ENCODE measurements at places on chromosomes 12 and 14.

DNA sequence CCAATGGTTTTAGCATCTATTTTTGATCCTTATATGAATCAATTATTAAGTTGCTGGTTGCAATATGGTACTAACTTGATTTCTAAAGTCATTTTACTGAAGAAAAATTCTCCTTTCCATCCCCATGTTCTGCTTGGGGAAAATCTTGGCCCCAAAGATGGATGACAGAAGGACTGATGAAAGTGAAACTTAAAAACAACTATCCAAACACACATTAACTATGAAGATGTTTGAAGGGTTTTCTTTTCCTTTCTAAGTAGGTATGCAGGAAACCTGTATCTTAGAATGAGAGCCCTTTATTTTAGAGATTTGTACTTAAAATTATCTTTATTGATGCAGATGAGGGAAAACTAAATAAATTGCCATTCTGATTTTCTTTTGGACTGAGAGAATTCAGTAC is 5.9 kb downstream of the C12orf71 start:
- DNase-seq, result no peak

GRCh38 chr12:115716551-115716950 is 560.9 kb downstream of the MED13L start:
- no peak for DNase-seq

- no peak for DNase-seq
These were observed 713.2 kb downstream of the NOVA1 start for GRCh38 chr14:25884657-25885056.

GRCh38 chr14:75333606-75334548 is 55.2 kb downstream of the FOS start:
- DNase-seq, result peak; percentile 42

GRCh38 chr12:76998386-76998785 is 67.0 kb downstream of the E2F7 start:
- no peak for DNase-seq

DNA sequence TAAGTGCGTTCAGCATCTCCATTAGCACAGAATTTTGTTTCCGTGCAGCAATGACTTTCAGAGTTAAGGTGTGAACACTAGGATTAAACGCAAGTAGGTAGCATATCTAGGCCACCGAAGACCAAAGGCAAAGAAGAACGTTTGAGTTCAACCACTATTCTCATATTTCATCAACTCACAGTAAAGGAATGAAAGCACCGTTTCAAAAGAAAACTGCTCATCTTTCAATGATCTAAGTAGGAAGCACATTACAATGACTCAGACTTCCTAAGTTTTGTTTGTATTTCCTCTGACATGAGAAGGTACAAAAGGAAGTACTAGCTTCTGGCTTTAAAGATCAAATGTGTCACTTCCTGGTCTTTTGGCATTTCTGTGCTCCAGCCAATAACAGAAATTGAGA is 57.6 kb downstream of the ACADS start:
- DNase-seq, result no peak

- no peak for DNase-seq
These were observed 375.5 kb downstream of the RAD51B start for GRCh38 chr14:68195126-68195525.

DNA sequence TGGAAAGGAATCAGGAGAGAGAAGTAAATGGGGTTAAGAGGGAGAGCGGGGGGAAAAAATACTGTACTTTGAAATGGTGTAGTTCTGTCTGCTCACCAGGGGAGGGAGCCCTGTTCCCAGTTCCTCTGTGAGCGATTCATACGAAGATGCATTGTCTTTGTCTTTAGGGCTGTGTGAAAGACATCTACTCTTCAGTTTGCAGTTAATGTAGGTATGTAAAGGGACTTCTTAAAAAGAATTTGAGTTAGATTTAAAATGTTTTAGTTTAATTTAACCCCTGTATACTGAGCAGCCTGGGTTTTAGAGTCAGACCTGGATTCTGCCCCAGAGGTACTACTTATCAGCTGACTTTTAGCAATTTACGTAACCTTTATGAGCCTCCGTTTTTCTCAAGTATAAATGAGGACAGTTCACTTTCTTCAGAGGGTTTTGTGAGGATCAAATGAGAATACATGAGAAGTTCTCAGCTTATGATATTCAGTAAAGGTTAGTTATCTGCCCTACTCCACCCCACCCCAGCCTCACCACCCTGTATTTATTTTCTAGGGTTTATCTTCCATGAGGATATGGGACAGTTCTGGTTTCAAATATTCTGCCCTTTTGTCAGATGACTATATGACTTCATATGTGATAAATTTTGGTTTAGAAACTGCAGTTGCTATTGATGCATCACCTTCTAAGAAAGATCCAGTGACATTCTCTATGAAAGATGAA is 82.5 kb upstream of the EVL start:
- peak; percentile 45 for DNase-seq

- no peak for DNase-seq
These were observed 11.7 kb upstream of the RNASE10 start for GRCh38 chr14:20493634-20494033.

- DNase-seq, result no peak
These were observed 23.3 kb upstream of the EAPP start for GRCh38 chr14:34562776-34563150.

GRCh38 chr14:59332727-59333126 is 132.5 kb downstream of the GPR135 start:
- DNase-seq, result no peak

DNA sequence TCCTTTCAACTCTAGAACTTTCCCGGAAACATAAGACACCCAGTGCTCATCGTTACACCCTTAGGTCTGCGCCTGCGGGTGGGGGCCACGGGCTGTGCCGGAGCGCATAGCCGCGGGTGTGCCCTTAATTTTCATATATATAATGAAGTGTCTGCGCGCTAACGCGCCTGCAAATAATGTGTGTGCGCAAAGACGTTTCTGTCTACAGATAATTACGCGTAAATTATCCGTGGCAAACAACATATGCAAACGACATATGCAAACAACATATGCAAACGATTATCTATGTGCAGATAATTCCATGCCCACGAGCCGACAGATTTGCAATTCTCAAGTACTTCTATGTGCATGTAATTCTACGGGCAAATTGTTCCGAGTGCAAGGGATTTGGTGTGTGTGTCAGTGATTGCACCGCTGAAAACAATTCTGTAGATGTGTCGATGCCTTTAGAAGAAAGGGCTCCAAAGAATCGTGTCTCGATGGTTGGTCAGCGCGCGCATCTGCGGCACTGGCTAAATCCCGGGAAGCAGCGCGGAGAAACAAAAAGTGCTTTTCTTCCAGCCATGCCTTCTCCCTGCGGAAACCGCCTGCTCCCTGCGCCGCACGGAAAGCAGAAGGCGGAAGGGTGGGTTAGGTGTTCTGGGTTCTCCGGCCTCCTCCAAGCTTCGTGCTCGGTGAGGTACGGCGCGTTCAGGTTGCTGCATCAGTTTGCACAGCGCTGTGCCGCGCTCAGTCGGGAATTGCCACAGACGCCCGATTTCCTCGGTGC is 34.5 kb upstream of the TBX5 start:
- DNase-seq, result no peak

DNA sequence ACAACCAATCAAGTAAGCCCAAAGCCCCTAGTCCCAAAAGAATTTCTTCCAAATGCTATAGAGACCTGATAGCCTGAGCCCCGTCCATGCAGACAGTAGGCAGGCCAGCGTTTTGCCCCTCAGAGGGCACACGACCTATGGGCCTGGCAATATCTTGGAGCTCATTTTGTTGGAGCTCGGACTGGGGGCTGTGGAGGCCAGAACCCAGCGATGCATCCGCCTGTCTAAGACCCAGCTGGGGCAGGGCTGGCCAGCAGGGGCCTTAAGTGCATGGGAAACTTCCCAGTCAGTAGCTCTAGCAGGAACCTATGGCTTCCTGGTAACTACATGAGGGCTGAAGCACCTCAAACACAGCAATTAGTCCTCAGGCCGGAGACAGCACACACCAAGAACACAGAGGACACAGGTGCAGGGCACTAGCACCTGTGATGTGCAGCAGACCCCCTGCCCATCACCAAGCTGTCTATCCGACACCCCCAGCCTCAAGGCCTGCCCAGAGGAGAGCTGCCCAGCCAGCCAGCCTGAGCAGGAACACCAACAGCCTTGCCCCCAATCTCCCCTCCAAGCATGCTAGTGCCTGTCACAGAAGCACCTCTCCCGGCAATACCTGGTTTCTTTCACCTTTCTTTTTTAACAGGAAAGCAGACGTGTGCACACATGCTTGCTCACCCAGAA is 50.8 kb downstream of the ARL6IP4 start:
- DNase-seq, result no peak

- no peak for DNase-seq
These were observed 100.5 kb upstream of the MDM1 start for GRCh38 chr12:68432622-68433021.

DNA sequence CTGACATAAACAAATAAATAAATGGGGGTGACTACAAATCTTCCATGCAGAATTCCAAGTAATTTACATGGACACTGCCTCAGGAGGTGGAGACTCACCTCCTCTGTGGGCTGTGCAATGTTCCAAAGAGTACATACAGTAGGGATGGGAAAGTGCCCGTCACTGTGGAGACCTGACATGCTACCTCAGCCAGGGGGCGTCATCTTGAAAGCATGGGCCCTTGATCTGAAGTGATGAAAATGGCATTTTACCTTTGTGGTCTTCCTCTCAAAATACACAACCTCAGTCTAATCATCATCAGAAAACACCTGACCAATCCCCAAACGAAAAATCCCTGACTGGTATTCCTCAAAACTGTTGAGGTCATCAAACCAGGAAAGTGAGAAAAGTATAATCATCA is 48.4 kb downstream of the ANAPC7 start:
- no peak for DNase-seq

DNA sequence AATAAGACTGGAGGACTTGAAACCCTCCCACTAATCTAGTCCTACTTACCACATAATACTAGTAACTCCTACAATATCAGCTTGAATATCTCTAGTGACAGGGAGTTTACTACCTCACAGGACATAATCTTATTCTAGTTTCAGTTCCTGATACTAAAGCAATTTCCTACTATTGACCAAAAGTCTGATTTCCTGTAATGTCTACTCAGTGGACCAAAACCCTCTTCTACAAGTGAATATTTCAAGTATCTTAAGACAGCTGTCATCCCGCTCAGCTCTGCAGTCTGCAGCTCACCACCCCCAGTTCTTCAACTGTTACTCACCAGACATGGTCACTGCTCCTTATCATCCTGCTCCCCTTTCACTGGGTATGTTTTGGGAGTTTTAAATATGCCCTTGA is 70.8 kb upstream of the TMCC3 start:
- DNase-seq, result no peak

- no peak for DNase-seq
These were observed 26.1 kb upstream of the ANP32D start for GRCh38 chr12:48446161-48446776.

GRCh38 chr14:88535149-88535548 is 19.7 kb downstream of the PTPN21 start:
- no peak for DNase-seq

GRCh38 chr14:47744155-47744554 is 68.8 kb upstream of the MDGA2 start:
- no peak for DNase-seq

- DNase-seq, result no peak
These were observed 2.4 kb downstream of the ETNK1 start for GRCh38 chr12:22627371-22627770.

DNA sequence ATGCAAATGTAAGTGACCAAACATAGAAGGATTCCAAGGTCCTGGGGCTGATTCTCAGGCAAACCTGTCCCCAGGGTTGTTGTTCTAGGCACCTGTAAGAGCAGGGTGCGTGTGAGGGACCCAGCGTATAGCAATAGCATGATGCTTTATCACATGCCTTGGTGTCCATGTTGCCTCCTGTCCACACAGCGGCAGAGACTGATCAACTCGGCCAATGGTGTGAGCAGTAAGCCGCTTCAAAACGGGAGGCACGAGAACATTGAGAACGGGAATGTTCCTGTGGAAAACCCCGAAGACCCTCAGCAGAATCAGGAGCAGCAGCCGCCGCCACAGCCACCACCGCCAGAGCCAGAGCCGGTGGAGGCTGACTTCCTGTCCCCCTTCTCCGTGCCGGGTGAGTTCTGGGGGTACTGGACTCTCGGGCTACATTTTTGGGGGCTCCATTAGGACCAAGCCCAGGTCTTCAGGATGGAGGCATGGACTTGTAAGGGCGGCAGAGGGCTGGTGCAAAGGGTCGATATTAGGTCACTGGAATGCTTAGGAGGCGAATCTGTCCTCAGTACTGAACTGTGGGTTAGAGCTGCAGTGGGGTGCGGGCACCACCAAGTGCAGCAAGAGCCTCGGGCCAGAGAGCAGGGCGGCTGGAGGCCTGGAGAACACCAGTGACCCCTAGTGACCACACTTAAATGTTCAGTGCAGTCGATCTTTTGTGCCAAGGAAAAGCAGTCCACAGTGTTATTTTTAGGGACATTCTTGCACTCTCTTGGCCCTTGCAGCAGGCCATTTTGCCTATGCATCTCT is 57.2 kb upstream of the RIN3 start:
- DNase-seq, result no peak

DNA sequence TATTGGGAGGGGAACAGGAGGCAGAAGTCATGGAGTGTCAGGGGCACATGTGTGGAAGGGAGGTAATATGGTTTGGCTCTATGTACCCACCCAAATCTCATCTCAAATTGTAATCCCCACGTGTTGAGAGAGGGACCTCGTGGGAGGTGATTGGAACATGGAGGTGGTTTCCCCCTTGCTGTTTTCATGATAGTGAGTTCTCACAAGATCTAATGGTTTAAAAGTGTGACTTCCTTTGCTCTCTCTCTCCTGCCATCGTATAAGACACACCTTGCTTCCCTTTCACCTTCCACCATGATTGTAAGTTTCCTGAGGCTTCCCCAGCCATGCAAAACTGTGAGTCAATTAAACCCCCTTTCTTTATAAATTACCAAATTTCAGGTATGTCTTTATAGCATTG is 41.6 kb upstream of the CDK17 start:
- peak; percentile 2 for DNase-seq

DNA sequence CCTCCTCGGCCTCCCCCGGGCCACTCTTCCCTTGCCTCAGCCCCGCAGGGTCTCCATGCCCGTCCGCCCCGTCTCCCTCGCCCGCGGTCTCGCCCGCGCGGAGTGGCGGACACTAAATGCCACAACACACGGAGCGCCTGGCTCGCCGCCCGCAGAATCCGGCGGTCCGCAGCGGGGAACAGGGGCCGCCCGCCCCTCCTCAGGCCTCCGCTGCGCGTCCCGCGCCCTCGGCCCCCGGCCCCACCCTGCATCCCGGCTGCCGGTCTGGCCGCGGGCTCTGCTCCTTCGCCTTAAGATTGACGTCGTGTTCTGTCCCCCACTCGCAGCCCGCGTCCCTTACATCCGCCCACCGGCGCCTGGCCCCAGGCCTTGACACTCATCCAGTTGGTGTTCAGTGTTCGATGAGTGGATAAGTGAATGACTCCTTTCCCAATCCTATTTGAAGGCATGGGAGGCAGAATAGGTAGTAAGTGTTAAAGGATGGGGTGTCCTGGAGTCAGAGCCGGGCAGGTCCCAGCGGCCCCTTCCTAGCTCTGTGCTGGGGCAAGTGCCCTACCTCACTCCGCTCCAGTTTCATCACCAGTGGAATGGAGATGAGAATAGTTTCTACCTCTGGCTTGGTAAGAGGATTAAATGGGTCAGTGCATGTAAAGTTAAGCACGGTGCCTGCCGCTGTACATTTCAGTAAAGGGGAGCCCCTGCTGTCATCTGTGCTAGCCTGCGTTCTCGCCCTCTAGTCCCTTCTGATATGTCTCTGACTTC is 622 bp downstream of the TECPR2 start:
- no peak for DNase-seq

- no peak for DNase-seq
These were observed 225.0 kb downstream of the GXYLT1 start for GRCh38 chr12:41919526-41920261.

Measured in stimulated activated CD4-positive, alpha-beta T cell treated with anti-CD3 and anti-CD28 coated beads, Interleukin-4, amount 100 ng/mL, for 4 hours (primary cell).